DND-41 (cell line): ENCODE measurements at places on chromosomes 12 and 14.

GRCh38 chr14:98900798-98901197 lies 371.2 kb downstream of the BCL11B start:
- DNase-seq: no peak

DNA sequence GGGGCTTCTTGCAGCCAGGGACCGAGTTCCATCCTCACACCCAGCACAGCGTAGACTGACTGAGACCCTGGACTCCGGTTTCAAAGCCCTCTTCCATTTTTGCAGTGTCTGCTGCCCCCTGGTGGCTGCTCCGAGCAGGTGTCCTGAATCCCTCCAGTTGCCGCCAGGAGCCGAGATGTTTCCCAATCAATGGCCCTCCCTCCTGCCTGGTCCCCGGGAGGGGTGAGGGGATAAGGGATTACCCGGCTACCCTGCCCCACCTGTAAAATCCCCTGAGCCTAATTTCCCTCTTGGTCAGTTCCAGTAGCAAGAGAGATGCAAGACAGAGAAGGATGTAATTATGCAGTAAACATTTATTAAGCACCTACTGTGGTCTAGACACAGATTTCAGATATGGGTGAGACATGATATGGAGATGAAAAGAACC lies 55.0 kb downstream of the PHETA1 start:
- peak; percentile 71 for DNase-seq

- DNase-seq: peak; percentile 61
Measured at GRCh38 chr12:68180792-68181744, 21.5 kb upstream of the IFNG start.

GRCh38 chr12:69583203-69583602 lies 2.1 kb upstream of the CCT2 start:
- no peak for DNase-seq

- DNase-seq: no peak
Measured at GRCh38 chr12:90621927-90622326, 333.0 kb downstream of the CCER1 start.
